ENCODE measurements at places on chromosomes 4 and X. TPM values are rescaled to one million over a fixed set of nuclear protein-coding genes. Genes with fewer than 3 reads are reported as not detected.

The TBL1X gene
- 3.0 TPM for polyA plus RNA-seq

- H3K27me3 ChIP-seq = no peaks in the 10 kb centered on the region
- no peak for DNase-seq
- no peak overlapping the region for H3K27ac ChIP-seq
- no peaks in the 10 kb centered on the region for H3K36me3 ChIP-seq
- H3K4me3 ChIP-seq = no peak overlapping the region
Measured at GRCh38 chr4:73252001-73252400, 6.6 kb downstream of the ANKRD17 start.

DNA sequence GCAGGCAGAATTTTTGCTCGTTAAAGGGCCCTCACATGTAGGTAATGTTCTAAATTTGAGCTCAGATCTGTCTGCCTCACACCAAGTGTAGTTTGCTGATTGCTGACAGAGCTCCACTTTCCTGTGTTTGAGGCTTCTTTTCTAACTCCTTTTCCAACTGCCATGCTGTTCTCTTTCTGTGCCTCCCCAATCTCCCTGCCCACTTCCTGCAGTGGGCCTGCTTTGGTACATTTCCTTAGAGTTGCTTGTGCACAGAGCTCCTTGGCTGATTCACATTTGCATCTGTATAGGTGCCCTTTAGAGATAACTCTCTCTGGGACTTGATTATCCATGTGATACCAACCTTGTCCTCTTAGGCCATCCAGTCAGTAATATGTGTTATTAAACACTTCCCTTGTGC lies 4.5 kb downstream of the MED28 start:
- no peak overlapping the region for H3K27ac ChIP-seq
- peaks cover 7% of the 10 kb centered on the region for H3K36me3 ChIP-seq
- no peak for DNase-seq
- no peak overlapping the region for H3K4me3 ChIP-seq
- H3K27me3 ChIP-seq = no peaks in the 10 kb centered on the region

DNA sequence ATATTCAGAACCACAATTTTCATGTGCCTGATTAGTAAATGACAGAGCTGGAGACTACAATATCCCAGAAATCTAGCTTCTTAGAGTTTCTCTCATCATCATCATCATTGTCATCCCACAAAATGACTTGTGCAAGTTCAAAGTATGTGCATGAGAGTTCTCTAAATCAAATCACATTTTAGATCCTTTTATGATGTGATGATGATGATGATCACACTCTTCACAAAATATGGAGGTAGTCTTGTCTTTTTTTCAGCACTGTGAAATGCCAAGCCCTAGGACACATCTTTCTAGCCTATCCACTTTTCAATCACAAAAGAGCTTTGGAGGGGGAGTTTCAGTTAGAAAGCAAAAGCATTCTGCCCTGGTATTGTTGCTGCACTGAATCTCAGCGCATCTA lies 7.4 kb downstream of the MBNL3 start:
- H3K4me3 ChIP-seq = no peak overlapping the region
- DNase-seq = no peak
- no peaks in the 10 kb centered on the region for H3K36me3 ChIP-seq

The ATP1B4 gene
- polyA plus RNA-seq = not detected

- H3K27ac ChIP-seq = no peak overlapping the region
- no peaks in the 10 kb centered on the region for H3K27me3 ChIP-seq
- no peak for DNase-seq
- no peak overlapping the region for H3K4me3 ChIP-seq
Measured at GRCh38 chrX:150150076-150150779, 211.9 kb upstream of the EOLA2 start.

- H3K4me1 ChIP-seq = peaks cover 27% of the 10 kb centered on the region
- H3K4me3 ChIP-seq = no peak overlapping the region
- no peaks in the 10 kb centered on the region for H3K27me3 ChIP-seq
- no peak for DNase-seq
Measured at GRCh38 chr4:15688051-15688450, 6.4 kb downstream of the FAM200B start.

DNA sequence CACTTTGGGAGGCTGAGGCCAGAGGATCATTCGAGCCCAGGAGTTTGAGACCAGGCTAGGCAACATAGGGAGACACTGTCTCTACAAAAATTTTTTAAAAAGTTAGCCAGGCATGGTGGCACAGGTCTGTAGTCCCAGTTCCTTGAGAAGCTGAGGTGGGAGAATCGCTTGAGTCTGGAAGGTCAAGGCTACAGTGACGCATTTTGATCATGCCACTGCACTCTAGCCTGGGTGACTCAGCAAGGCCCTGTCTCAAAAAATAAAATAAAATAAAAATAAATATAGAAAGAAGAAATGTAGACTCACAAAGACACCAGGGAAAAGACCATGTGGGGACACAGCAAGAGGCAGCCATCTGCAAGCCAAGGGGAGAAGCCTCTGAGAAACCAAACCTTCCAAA lies 42.3 kb upstream of the SLC7A3 start:
- H3K27ac ChIP-seq = no peak overlapping the region
- H3K27me3 ChIP-seq = no peaks in the 10 kb centered on the region
- no peaks in the 10 kb centered on the region for H3K36me3 ChIP-seq
- DNase-seq = no peak
- H3K4me3 ChIP-seq = no peak overlapping the region
- H3K4me1 ChIP-seq = peaks cover 8% of the 10 kb centered on the region

- H3K27me3 ChIP-seq = no peaks in the 10 kb centered on the region
- no peaks in the 10 kb centered on the region for H3K4me1 ChIP-seq
- DNase-seq = no peak
- H3K36me3 ChIP-seq = no peaks in the 10 kb centered on the region
- no peak overlapping the region for H3K27ac ChIP-seq
Measured at GRCh38 chrX:155169881-155170280, 46.4 kb upstream of the VBP1 start.

The SLIT2 gene
- 1.3 TPM for polyA plus RNA-seq

DNA sequence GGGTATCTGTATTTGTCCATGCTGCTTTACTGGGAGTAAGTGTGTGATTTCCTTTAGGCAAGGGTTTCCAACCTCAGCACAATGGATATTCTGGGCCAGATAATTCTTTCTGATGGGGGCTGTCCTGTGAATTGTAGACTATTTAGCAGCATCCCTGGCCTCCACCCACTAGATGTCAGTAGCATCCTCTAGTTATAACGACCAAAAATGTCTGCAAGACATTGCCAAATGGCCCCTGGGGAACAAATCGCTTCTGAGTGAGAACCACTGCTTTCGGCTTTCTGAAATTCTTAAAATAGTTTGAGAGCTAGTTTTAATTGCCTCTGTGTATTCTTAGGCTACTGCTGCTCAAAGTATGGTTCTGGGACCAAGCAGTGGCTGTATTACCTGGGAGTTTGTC lies 81.2 kb upstream of the GPM6B start:
- H3K27ac ChIP-seq = no peak overlapping the region
- no peak for DNase-seq
- H3K4me1 ChIP-seq = no peaks in the 10 kb centered on the region
- H3K27me3 ChIP-seq = no peaks in the 10 kb centered on the region
- no peaks in the 10 kb centered on the region for H3K36me3 ChIP-seq
- no peak overlapping the region for H3K4me3 ChIP-seq

Data from spleen (tissue), 13 donors.